ENCODE measurements at places on chromosomes 11 and 22.
A peak's percentile ranks its signal among the peaks of the same experiment; 100 is the strongest.

DNA sequence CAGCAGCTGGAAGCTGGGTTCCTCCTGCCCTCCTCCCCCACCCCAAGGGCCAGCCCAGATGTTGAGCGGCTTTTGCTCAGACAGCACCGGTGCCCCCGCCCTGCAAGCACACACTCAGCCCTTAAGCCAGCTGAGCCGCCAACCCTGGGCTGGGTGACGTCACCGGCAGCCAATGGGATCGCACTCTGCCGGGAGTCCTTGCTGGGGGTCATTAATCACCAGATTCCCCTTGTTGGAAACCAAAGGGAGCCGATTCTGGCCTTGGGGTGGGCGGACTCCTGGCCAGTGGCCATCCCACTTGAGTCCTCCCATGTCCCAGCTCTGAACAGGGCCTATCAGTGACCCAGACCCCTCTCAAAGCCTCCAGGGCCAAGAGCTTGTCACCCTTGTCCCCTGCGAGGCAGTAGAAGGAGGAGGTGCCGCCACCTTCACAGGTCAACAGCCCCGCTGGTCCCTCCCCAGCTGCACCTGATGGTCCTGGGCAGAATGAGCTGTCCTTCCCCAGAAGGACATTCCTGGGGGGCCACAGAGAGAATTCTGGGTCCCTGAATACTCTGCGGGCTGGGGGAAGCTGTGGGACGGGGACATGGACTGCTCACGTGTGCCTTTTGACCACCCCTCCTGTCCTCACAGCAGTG is 7.4 kb downstream of the DUSP8 start:
- no peak for DNase-seq

DNA sequence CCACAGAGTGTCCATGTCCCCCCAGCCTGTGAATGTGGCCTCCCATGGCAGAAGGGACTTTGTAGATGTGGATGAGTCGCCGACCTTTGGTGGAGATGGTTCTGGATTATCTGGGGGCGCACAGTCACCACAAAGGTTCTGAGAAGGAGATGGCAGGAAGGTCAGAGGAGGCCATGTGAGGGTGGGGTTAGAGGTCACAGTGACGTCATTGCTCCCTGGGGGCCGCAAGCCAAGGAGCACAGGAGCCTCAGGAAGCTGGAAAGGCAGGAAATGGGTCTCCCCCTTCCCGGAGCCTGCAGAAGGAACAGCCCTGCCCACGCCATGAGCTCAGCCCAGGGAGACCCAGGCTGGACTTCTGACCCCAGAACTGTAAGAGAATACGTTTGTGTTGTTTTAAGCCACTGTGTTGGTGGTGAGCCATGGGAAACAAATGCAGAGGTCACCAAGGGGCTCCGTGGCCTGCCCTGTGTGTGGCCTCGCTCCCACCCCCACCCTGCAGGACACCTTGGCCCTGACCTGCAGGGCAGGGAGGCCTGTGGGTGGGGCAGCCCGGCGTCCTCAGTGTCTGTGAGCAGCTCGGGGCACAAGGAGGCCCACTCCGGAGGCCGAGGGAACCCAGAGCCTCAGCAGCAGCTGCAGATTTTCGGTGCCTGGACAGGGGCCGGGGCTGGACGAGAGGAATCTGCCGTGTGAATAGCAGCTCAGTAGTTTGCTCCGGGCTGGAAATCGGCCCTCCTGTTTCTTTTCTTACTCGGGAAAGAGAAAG is 32.1 kb downstream of the GRAMD4 start:
- DNase-seq, result no peak

GRCh38 chr11:31643857-31644256 is 134.3 kb downstream of the ELP4 start:
- DNase-seq, result no peak

DNA sequence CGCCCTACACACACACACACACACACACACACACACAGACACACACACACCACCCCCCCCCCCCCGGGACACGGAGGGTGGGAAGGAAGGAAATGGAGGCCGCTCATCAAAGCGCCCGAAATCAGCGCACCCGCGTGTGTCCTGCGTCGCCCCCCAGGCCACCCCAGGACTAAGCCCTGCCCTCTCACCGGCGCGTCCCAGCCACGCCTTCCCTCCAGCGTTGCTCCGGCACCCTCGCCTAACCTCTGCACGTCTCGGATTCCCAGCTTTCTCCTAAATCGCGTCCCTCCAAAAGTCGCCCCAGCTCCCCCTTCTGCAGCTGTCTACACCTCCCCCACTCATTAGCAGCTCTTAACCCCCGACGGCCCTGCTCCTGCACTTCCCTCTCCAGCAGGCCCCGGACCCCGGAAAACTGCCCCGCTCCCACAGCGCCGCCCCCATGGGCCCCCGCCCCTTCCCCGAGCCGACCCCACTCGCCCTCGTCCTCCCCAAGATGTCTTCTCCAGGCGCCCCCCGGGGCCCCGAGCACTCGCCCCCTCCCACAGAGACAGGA is 557 bp downstream of the PACSIN2 start:
- peak; percentile 15 for DNase-seq

DNA sequence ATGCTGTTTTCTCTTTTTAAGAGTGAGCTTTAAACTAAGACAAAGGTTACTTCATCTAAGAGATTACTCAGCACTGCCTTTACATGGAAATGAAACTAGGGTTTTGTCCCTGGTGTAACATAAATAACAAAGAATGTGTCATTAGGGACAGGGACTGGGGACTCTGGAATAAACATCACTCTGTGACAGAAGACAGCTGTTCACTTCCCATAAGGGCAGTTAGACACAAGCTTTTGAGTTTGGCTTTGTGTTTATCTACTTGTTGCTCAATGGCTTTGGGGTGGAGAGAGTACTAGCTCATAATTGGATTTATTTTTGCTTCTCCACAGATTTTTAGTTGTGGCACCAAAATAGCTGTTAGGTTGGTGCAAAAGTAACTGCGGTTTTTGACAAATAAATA is 154.5 kb downstream of the OR4C45 start:
- DNase-seq, result no peak

GRCh38 chr11:12042215-12042676 is 33.8 kb upstream of the DKK3 start:
- DNase-seq, result no peak

DNA sequence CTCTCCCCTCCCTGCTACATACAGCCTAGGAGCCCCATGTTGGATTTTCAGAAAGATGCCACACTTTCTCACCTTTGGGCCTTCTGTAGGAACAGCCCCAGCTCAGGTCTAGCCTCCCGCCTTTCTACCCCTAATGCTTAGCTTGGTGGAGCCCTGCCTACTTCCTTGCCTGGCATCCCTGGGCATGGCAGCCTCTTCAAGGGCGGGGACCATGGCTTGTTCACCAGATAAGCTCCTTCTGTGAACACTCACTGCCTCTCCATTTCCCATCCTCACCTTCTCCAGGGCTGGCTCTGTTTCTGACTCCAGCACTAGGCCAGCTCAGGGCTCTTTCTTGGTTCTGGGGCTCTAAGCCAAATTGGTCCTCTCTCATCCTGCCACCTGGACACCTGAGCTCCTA is 1.4 kb downstream of the SEPTIN3 start:
- DNase-seq, result no peak

Measured in stimulated activated CD4-positive, alpha-beta T cell treated with anti-CD3 and anti-CD28 coated beads, Interleukin-1b, Interleukin-23, amount 100 ng/mL, for 4 hours (primary cell).